ENCODE measurements at places on chromosomes 7 and 10.

DNA sequence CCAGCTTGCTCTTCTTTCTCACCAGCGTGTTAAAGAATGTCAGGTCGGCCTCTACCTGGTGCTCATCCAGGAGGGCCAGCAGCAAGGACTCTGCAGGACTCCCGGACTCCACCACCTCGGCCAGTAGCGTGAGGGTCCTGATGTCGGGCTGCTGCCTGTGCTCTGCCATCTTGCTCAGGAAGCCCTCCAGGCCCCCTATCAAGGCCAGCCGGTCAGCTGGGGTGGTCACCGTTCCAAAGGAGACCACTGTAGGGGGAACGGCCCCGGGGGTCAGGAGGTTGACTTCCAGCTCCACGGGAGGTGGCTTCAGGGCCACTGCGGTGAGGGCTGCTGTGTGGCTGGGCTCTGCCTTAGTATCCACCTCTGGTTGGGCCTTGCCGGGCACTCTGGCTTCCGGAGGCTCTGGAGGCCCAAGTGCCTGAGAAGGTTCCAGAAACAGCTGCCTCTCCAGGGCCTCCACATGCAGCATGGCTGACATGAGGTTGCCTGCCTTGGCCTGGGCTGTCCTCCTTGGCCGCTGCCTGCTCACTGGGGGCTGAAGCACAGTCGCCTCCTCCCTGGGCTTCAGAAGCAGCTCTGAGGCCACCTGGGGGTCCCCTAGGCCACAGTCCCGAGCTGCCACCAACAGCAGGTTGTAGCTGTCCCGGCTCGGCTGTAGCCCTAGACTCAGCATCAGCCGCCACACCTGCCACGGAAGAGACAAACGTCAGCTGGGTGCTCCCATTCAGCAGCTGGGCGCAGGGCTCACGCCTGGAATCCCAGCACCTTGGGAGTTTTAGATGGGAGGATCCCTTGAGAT lies 13.5 kb downstream of the PTCD1 start:
- DNase-seq, result no peak

DNA sequence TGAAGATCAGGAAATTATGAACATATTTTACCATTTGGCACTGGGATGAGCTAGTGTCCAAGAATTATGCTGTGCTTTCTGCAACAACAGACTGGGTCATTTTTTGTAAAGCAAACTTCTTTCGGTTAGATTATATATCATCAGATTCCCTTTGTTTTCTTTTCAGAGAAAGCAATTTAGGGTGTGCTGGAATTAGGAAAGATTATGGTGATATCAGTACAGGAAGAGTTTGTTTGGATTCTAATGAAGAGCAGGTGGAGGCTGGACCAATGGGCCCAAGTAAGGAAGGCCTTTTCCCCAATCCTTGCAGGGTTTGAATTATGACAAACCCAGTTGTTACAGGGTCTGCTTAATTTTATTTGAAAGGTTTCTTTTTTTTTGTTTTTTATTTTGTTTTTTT lies 1092.8 kb downstream of the KCNMA1 start:
- DNase-seq, result no peak

DNA sequence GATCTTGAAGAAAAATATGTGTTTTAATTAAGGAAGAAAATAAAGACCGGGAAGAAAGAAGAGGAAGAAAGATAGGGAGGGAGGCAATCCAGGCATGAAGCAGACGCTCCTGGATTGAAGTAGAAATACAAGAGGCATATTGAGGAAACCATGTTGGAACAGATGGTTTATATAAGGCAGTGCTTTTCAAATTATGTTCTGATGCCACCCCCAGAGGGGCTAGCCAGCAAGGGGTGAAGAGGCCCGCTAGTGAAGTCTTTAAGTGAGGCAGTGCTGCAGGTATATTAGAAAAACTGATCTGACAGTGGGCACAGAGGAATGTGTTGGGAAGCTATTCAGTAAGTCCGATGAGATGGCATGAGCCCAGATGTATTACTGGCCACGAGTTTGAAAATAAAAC lies 40.1 kb downstream of the REEP3 start:
- no peak for DNase-seq

DNA sequence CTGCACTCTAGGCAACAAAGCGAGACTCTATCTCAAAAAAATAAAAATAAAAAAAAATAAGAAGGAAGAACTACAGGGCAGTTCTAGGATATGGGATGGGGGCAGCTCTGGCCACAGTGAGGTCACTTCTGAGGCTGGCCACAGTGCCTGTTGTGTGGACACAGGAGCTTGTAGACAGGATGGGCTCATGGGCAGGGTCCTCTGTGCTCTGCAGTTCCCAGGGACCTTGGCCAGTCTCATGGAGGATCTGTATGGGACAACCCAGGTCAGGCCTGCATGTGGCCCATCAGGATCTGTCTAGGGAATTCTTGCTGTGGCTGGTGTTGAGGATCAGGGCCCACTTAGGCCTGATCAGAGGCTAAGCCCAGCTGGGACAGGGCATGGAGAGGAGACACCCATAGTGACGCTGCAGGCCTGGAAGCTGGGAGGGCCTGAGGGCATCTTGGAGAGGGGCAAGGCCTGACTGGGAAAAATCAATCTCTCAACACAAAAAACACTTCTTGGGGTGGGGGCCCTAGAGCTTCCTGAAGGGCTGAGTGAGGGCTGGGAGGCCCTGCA lies 19.4 kb upstream of the PAX2 start:
- no peak for DNase-seq

- no peak for DNase-seq
These were observed 26.1 kb upstream of the ACTR3B start for GRCh38 chr7:152733286-152733934.

DNA sequence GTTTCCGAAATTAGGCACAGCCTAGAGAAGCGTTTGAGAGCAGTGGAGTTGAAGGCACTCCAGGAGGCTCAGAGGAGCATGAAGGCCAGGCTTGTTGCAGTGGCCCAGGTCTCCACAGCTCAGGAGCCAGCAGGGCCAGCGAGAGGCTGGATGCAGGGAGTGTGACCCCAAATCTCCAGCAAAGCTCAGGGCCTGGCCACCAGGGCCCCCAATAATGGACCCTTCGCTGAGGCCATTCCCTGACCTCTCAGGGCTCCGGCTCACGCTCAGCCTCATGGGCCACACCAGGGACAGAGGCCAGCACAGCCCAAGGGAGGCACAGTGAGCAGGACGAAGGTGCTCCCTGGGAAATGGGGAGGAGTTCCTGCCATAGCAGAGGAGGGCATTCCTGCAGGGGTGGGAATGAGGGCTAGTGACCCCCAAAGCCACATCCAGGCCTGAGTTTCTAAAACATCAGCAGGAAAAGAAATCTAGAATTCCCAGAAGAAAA lies 47.5 kb downstream of the EBF3 start:
- DNase-seq, result no peak

DNA sequence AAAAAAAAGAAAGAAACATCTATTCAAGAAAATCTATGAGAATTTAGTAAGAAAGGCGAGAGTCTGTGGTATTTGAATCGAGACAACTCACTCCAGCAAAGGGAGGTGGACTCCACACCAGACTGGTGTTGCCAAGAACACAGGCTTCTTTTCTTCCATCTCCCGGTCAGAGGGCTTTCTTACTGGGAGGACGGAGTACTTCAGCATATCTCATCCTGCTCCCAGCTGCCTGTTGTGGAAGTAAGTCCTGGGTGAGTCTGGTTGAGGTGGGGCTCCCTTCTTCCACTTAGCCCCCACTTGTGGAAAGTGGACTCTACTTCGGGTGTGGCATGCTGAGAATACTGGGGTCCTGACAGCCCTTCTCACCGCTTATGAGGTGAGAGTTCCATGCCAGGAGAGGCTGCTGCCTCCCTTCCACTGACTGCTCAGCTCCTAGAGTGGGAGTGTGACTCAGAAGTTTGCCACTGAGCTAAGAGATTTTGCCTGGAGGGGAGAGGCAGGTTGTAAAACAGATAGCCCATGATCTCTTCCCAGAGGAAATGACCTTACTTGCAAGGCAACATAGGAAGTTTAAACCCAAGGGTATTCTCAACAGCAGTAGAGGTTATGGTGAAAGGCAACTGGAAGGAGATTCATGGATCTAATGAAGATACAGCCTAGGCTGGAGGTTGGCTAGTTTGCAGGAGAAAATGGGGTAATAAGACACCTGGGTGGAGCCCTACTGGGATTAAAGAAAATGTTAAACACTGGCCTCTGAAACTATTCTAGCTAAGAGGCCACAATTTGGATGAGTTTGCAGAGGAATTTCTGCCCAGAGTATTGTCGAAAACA lies 3.5 kb upstream of the NACAD start:
- no peak for DNase-seq

- no peak for DNase-seq
These were observed 366.1 kb upstream of the BMPER start for GRCh38 chr7:33539198-33539597.

DNA sequence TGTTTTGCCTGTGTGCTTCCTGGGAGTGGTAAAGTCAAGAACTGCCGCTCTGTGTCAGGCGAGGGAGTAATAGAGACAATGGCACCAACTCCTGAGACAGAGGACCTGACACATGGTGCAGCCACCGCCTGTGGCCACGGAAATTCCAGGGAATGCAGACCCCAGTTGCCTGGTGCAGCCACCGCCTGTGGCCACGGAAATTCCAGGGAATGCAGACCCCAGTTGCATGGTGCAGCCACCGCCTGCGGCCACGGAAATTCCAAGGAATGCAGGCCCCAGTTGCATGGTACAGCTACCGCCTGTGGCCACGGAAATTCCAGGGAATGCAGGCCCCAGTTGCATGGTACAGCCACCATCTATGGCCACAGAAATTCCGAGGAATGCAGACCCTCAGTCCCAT lies 8.7 kb downstream of the DIP2C start:
- DNase-seq, result no peak

- DNase-seq, result no peak
These were observed 20.7 kb downstream of the SLC16A9 start for GRCh38 chr10:59688921-59689351.

DNA sequence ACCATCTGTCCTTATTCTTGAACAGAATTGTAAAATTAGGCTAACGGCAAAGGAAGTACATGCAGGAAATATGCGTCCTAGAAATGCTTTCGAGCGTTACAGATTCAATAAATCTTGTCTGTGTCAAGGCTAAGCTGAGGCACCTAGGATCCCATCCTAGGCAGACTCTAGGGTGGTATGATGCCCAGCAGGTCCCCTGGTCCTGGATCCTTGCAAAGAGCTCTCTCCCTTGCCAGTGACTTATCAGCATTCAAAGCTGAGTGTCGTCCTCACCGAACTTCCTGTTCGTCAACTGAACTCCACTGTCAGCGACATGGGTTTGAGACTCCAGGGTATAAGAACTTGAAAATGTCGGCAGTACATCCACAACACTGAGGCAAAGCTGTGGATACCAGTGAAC lies 61.5 kb downstream of the AKR1E2 start:
- no peak for DNase-seq

- DNase-seq, result no peak
These were observed 131.9 kb upstream of the PCGF5 start for GRCh38 chr10:91088300-91089140.

DNA sequence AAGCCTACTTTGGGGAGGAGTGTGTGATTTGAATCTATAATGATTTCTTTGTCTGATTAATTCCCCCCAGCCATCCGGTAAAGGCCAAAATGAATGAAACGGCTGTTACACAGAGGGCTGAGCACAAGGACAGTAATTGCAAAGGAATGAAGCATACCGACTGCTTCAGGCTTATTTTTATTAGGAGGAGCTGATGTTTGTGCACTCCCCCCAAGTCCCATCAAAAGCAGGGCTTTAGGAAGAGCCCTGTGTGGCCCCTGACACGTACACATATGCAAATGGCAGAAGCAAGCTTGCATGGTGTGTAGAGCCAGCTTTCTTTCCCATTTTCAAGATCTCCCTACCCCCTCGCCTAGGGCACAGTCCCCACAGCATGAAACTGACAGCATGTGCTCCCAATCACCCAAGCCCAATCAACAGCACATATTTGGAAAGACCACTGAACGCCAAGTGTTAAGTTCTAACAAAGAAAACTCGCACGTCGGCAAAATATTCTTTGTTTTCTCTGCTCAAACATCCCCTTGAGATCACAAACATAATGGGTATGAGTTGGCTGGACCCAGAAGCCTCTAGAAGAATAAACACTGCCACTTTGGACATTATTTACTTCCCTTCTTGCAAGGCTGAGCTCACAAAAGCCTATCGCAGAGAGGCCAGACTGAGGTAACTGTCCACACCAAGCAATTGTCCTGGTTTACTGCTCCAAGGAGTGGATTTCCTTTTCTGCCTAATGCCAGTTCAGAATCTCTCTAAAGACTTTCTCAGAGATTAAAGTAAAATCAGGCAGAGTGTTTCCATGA lies 143.0 kb downstream of the CUBN start:
- peak; percentile 38 for DNase-seq

GRCh38 chr10:78703593-78703992 lies 365.2 kb upstream of the ZMIZ1 start:
- DNase-seq, result no peak

GRCh38 chr7:91837397-91838070 lies 43.0 kb downstream of the MTERF1 start:
- no peak for DNase-seq

DNA sequence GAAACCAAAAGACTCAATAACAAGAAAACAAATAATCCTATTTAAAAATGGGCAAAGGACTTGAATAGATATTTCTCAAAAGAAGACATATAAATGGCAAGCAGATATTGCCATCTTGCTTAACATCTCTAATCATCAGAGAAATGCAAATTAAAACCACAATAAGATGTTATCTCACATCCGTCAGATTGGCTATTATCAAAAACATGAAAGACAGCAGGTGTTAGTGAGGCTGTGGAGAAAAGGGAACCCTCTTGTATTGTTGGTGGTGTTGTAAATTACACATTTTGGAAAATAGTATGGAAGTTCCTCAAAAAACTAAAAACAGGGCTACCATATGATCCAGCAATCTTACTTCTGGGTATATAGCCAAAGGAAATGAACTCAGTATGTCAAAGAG lies 25.7 kb downstream of the OPALIN start:
- no peak for DNase-seq

DNA sequence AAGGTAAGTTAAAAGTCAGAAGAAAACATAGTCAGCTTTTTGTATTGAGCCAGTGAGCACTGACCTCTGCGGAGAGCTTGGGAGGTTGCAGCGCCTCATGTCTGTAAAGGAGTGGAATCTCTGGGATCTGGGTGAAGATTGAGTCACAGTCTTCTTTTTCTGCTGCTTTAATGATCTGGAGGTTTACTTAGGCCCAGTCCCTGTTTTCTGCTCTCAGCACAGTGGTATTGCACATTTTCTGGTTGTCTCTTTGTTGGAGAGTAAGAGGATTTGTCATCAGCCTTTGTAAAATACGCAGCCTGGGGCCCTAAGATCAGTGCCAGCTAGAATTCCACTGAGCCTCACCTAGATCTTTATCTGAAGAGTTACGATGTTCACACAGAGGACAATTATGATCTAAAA lies 58.3 kb upstream of the GJD4 start:
- DNase-seq, result no peak

DNA sequence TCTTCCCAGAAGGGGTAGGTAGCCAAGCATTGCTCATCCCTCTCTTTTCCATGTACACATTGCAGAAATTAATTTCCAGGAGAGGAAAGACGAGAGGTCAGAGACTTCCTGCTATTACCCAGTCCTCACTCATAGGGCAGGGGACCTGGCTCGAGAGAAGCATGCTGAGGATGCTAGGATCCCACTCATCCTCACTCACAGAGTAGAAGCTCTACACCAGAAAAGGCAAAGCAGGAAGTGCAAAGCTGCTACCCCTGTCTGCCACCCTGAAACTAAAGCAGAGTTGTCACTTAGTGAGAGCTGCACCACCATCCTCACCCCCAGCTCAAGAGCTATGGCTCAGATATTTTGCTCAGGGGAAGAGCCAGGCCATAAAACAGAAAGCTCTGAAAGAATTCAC lies 9.9 kb downstream of the OR9A2 start:
- DNase-seq, result no peak

GRCh38 chr10:112379635-112380296 lies 5.8 kb downstream of the ACSL5 start:
- no peak for DNase-seq

All from nucleus accumbens (tissue), 56 donors.